Fibroblast of skin of left biceps (primary cell): ENCODE measurements at places on chromosomes 12 and 14.

DNA sequence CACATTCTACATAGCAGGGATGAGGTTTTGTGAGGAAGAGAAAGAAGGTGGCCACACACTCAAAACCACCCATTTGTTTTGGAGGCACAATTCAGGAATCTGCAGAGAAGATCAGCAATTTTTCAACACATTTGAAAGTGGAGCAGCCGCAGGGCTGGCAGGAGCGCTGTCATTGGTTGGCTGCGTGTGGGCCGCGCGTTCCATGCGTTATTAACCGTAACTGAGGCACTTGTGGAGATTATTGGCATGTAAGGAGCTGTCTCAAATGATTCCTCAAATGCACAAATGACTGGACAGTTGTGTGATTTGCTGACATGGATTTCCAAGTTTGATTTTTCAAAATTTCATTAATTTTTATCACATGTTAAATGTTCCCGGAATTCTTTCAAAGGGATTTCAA is 318.5 kb downstream of the TMEM132D start:
- no peak for DNase-seq

DNA sequence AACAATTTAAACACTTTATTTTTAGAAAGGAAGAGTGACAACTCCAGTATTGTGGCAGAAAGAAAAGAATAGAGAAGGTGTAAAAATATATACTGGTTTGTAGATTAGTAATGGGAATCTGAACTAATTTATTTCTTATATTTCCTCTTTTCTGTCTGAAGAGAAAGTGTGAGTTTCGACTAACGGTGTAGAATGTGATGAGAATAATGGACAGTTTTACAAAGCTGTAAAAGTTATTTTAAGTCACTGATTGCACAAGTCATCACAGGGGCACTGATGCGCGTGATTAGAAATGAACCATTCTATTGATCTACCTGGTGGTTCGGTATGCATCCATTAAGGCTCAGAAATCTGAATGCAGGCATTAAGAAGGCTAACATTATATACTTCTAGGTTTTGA is 158.5 kb upstream of the ATXN7L3B start:
- no peak for DNase-seq

DNA sequence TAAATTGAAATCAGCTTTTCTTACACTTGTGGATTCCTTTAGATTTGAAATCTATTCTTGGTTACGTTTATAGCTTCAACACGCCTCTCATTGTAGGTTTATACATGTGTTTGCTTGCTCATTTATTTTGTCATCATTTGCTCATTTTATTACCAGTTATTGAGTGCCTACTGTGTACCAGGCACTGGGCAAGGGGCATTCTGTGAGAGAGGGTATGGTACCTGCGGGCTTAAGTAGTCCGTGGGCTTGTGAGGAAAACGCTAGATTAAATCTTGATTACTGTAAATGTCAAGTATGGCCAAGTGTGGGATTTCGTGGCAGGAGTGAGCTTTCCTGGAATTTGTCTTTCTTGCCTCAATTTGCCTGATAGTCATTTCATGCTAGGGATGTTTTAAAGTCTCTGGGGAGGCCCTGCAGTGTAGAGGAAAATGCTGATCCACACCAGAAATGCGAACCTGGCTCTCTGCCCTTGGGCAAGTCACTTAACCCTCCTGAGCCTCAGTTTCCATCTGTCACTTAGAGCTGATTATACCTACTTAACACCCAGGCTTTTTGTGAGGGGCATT is 92.7 kb downstream of the CACNA1C start:
- DNase-seq: no peak

DNA sequence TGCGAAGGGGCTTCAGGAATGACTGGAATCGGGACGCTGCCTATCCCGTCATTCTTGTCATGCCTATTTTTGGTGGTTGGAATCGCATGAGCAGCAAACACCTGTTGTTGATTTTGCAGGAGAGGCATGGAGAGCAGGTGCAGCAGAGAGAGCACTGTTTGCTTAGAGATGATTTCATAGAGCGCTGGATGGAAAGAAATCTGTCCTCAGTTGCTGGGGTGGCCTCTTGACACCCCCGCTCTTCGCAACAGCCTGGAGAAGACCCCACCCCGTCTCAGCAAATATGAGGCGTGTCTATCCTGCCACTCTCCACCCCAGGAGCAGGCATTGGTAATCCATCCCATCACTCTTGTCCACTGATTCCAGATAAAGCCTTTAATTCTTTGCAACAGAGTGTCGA is 19.3 kb upstream of the NCOR2 start:
- DNase-seq: no peak

DNA sequence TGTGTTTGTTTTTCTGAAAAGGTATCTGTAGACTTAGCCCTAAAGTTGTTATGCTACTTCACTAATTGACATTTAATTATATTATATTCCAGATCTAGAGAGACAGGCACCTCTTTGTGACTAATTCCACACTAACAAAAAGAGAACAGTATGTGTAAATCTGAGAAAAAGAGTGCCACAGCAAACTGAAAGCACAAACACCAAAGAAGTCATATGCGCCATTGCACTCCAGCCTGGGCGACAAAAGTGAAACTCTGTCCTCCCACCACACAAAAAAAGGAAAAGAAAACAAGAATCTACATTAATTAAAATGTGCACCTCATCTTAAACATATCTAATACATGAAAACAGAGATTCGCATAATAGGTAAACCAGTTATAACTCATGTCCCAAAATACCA is 4.4 kb upstream of the CSRNP2 start:
- no peak for DNase-seq

GRCh38 chr14:26255213-26255612 is 342.6 kb downstream of the NOVA1 start:
- peak; percentile 2 for DNase-seq

- DNase-seq: no peak
These were observed 70.5 kb downstream of the ITPK1 start for GRCh38 chr14:93045211-93045674.

DNA sequence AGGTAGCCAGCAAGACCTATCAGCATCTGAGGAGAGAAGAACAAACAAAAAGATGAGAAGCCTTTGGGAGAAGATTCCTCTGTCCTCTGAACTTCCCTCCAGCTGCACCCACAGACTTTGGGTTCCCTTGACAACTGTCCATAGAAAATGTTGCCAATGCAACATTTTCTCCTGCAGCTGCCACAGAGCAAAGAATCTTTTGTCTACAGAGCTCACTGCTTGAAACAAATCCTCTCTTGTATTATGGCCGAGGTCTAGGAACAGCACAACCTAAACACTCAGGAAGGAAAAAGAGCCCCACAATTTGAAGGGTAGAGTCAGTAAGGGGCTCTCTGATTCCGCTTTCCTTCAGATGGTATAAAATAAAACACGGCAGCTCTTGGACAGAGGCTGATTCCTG is 14.3 kb downstream of the POMT2 start:
- no peak for DNase-seq

DNA sequence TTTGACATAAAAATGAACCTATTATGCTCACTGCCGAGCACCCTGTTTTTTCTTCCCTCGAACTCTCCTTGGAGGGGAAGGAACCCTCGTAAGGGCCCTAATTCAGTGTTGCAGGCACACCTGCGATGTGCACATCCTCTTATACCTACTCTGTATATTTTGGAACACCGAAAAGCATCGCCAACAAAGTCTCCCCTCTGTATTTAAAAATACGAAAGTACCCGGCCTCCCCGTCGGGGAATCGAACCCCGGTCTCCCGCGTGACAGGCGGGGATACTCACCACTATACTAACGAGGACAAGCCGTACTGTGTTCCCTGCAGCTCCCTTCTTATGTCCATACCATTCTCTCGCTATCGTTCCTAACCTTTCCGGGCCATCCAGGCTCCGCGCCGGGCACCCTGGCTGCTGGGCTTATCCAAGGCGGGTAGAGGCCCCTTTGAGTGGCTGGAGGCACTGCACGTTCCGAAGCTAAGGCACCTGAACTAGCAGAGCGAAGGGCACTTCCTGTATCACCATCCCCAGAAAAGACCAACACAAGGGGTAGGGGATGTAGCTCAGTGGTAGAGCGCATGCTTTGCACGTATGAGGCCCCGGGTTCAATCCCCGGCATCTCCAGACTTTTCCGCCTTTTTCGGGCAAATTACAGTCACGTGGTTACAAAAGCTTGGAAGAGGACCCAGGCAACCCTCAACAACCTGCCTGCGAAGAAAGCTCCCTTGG is 25.1 kb upstream of the UBC start:
- peak; percentile 96 for DNase-seq

- no peak for DNase-seq
These were observed 187.4 kb upstream of the RASSF8 start for GRCh38 chr12:25771041-25771440.

- DNase-seq: no peak
These were observed 27.5 kb upstream of the PLEKHG7 start for GRCh38 chr12:92675092-92675865.

- no peak for DNase-seq
These were observed 209.5 kb upstream of the STXBP6 start for GRCh38 chr14:25259470-25259869.

- no peak for DNase-seq
These were observed 1.4 kb downstream of the PCK2 start for GRCh38 chr14:24095271-24096068.

DNA sequence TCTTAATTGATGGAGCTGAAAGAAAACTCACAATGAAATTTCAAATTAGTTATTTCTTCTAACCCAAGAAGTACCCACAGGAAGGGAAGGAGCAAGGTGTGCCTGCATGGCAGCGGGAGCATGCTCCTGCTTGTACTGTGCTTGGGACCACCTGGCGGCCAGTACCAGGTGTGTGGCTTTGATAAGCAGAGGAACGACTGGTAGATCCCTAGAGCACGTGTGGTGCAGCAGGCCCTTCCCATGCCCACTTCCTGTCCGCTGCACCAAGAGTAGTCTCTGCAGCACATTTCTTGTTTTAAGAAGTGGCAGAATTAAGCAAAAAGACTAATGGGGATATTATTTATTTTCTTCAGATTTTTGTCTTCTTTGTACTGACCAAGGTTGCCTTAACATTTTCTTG is 122.3 kb upstream of the ATF1 start:
- no peak for DNase-seq

DNA sequence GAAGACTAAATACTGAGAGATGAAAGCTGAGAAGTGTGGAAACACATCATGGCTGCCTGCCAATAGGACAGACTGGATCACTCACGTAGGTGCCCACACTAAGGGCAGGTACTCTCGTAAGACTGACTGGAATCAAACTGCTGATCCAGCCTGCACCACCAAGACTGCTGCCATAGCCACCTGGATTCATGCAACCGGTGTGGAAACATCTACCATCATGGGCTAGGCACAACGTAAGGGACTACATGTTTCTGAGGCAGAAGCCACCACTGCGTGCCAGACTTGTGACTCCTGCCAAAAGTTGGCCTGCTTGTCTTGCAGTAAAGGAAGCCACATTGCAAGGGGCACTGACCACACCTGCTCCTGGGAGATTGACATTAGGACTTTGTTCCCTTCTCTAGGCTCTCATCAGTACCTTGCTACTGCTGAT is 3.8 kb downstream of the POMT2 start:
- DNase-seq: no peak

DNA sequence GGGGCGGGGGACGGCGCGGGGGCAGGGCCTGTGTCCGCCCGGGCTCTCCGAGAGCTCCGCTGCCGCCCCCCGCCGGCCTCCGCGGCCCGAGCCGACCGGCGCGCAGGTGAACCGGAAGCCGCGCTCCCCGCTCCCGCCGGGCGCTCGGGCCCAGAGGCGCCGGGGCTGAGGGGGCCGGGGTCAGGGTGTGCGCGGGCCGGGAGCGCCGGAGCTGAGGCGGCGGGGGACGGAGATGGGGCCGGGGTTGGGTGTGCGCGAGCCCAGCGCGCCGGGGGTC is 431 bp downstream of the HIP1R start:
- DNase-seq: no peak

GRCh38 chr12:125604976-125605375 is 539.7 kb downstream of the AACS start:
- no peak for DNase-seq

DNA sequence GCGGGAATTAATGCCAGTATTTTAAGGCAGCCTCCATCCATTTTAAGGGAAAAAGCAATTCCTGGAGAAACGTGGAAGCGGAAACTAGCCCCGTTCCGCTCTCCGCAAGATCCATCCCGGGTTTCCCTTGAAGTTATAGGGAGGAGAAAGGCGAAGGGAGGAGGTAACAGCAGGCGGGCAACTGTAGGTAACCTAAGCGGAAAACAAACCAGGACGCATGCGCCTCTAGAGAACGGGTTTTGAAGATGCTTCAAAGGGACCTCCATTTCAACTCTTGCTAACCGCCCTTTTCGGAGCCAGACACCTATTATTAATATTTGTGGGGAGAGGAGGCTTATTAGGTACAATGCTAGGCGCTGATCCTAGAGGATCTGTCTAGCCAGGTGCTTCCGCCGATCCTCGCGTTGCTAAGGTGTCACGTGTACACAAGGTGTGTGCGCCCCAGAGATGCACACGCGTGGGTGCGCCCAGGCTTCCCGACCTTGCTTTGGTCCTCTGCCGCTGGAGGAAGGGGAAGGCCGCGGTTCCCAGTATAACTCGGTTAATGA is 6.2 kb downstream of the TBX5 start:
- DNase-seq: no peak

- DNase-seq: peak; percentile 35
These were observed at the start of gene ATXN2 for GRCh38 chr12:111598637-111599452. TSS of gene ATXN2 (minus strand) at chr12:111599315. CDS start at chr12:111599034, 281 bp downstream.

DNA sequence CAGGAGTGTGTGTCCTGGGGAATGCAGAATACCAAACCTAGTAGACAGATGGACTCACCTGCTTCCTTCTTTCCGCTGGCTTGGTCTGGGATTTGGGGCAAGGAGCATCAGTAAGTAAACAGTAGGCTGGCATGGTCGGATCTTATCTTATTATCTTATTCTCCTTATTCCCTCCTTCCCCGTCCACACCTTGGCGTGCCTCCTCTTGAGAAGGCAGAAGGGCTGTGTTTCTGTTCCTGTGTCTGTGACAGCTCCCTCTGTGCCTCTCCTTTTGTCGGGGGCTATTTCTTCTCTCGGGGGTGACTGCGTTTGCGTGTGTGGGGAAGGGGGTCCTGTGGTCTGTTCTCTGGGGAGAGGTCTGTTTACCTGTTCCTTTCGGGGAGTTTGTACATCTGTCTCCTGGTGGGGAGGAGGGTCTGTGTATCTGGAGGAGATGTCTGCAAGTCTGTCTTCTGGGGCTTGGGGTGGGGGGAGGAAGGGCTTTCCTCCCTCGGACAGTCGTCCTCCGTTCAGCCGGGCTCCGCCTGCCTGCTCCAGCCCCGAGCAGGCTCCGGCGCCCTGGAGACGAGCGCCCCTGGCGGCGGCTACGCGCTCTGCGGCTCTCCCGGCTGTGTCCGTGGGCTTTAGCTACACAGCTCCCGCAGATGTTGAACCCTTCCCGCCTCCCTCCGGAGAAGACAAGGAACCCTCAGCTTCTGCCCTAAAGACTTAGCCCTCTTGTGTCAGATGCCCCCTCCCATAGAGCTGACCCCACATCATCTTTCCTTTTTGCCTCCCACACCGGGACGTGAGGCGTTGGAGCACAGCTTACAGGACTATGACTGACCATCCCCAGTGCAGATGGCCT is 4.4 kb downstream of the KRT86 start:
- peak; percentile 32 for DNase-seq

DNA sequence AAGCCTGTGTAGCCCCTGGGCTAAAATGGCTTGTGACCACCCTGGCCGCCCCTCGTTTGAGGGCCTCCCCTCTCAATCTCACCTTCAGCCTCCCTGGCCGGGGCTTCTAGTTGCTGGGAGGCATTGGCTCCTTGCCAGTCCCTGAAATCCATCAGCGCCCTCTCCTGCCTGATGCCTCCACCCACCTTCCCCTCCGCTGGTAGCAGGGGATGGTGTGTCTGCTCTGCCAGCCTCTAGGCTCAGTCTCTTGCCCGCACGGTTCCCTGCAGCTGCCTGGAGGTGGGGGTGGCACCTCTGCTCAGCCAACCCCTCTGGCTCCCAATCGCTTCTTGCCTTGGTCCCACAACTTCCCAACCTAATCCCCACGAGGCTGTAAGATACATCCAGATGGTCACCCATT is 167.9 kb downstream of the PHETA1 start:
- no peak for DNase-seq

GRCh38 chr12:6345319-6346091 is 3.6 kb upstream of the TNFRSF1A start:
- no peak for DNase-seq
